ENCODE measurements at places on chromosomes 4 and X.

DNA sequence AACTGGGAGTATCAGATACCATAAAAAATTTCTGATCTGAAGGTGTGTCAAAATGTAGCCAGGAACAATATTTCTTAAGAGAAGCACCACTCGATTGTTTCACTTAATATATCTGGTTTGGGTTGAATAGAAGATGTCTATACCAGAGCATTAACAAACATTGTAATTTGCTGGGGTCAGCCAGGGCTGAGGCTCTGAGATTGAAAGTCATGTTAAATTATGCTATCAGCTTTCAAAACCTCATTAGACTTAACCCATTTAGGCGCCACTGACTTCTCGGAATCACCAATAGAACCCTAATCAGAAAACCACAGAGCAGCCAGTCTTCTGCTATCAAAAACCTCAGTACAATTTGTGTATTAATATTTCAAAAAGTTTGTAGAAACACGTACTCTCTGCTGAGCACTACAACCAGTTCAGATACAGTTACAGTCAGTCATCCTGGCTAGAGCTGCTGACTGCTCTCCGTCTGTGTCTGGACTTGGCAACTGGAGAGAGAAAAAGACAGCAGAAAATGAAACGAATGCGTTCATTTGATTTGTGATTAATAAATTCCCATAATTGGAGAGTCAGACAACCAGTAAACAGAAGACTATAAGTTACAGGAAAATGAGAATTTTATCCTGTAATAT, 848.6 kb upstream of the PABPC4L start:
- DNase-seq = no peak

GRCh38 chrX:63765712-63766111, 19.3 kb downstream of the ARHGEF9 start:
- DNase-seq = no peak

DNA sequence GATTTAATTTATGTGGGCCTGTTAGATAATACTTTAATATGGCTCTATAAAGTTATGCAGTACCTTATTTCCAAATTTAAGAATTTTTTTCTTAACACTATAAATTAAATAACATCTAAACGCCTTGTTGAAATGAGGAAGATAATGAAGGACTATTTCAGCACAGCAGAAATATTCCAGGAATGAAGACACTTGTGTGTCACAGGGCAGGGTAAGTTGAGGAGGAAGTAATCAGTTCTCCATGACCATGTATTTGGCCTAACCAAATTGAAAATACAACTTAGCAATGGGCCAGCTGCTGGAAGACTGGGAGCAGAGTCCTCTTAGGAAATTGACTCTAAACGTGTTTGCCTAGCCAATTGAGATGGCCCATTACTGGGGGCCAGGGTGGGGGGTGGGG, 16.9 kb downstream of the CXCL3 start:
- no peak for DNase-seq

GRCh38 chr4:158875026-158875425, 106.2 kb downstream of the FNIP2 start:
- DNase-seq = no peak

DNA sequence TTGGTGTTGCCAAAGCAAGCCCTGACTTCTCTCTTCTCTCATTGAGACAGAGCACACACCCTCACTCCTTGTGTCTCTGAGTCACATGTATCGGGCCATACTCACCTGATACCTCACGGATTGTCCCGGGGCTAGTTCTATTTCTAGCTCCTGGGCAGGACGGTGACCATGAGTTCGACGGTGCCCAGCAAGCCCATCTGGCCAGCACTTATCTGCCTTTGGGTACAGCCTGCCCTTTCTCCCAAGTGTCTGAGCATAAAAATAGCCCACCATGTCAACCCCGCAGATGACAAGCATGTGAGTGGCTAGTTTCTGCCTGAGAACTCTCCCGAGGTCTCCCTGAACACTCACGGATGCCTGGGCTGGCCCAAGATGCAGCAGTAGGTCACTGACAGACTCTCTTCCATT, 158.5 kb downstream of the DHRSX start:
- DNase-seq = no peak

GRCh38 chrX:51608126-51608525, 10.6 kb downstream of the CENPVL3 start:
- no peak for DNase-seq

- DNase-seq = no peak
Observed at GRCh38 chrX:72554448-72555140, 18.0 kb downstream of the HDAC8 start.

DNA sequence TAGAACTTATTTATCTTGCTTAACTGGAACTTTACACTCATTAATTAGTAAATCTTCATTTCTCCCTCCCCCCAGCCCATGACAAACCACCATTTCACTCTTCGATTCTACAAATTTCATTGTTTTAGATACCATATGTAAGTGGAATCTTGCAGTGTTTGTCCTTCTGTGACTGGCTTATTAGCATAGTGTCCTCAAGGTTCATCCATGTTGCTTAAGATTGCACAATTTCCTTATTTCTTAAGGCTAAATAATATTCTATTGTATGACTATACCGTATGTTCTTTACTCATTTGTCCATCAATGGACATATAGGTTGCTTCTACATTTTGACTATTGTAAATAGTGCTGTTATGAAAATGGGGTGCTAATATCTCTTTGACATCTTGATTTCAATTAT, 24.5 kb upstream of the RNF212 start:
- no peak for DNase-seq

- DNase-seq = peak; percentile 14
Observed at GRCh38 chrX:2500803-2501558, at the start of the genes DHRSX and ZBED1. DHRSX (minus strand) TSS chrX:2500976; CDS start chrX:2500925, 51 bp downstream. ZBED1 (minus strand) TSS chrX:2500976; CDS start chrX:2490719, 10,257 bp downstream.

DNA sequence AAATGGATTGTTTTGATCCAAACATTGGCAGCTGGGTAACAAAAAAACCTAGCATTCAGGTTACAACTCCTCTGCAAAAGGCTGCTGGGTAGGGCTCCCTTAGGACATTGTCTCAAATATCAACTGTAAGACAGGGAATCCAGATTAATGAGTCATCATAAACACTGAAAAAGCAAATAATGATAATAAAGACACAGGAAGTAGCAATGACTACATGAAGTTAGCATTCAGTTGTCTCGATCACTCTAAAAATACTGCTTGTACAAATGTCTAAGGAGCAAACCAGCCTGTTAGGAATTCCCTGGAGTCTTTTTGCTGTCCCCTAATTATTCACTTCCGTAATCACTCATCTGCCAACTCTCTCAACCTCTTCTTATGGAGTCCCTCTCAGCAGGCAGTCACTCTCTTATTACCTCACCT, 259.2 kb downstream of the GPC3 start:
- DNase-seq = no peak

DNA sequence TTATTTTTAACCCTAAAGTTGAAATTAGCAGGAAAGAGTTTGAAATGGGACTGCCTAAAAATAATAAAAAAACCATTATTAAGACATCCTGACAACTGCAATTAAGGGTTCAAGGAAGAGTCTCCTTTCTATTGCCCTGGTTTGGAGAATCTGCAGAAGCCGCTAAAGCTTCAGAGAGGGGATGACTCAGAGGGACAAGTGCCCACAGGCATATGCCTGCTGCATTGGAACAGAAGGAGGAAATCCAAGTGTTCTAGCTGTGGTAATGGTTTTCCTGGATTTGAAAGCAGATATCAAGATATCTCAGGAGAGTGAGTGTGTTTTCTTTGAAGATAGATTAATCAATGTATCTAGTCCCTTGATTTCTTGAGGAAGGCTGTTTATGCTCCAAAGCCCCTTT, 235.1 kb upstream of the TAPT1 start:
- no peak for DNase-seq

DNA sequence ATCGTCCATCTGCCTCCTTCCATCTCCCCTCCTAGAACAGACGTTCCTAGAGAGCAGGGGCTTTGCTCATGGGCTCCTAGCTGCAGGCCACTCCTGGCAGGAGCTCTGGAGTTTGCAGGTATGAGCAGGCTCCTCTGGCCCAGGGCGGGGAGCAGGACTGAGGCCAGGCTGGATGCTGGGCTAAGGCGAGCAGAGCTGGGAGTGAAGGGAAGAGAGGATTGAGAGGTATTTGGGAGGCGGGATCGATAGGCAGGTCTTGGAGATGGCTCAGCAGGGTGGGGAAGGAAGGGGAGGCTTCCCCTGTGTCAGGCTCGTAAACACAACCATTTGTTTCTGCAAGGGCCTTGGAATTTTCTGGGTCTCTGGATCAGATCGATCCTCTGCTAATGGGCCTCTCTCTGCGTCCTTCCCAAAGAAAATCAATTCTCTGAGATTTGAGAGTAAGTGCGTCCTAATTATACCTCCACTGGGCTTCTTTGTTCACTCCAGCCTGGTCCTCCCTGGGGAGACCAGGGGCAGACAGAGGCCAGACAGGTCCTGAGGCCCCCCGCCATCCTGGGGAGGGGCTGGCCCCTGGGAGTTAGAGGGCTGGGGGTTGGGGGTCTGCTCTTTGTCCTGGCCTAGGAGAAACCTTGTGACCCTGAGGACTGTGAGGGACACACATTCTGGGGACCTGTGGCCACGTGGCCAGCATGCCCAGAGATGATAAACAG, 94.8 kb upstream of the PSAPL1 start:
- DNase-seq = no peak

DNA sequence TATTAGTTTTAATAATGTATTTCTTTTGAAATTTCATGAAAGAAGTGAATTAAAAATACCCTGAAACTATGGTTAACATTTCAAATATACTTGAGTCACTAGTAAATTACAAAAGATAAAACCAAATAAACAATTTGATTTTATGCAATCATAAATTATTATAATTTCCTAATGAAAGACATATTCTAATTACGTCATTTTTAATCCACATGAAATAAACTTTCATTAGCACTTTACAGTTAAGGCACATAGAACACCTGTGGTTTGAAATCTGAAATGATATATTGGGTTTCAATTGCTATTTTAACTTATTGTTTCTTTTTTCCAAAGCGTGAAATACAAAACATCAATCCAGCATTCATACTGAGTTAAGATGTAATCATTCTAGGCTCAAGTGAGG, 1492.5 kb upstream of the PABPC4L start:
- no peak for DNase-seq

GRCh38 chr4:87409420-87409939, 12.9 kb upstream of the NUDT9 start:
- DNase-seq = no peak

DNA sequence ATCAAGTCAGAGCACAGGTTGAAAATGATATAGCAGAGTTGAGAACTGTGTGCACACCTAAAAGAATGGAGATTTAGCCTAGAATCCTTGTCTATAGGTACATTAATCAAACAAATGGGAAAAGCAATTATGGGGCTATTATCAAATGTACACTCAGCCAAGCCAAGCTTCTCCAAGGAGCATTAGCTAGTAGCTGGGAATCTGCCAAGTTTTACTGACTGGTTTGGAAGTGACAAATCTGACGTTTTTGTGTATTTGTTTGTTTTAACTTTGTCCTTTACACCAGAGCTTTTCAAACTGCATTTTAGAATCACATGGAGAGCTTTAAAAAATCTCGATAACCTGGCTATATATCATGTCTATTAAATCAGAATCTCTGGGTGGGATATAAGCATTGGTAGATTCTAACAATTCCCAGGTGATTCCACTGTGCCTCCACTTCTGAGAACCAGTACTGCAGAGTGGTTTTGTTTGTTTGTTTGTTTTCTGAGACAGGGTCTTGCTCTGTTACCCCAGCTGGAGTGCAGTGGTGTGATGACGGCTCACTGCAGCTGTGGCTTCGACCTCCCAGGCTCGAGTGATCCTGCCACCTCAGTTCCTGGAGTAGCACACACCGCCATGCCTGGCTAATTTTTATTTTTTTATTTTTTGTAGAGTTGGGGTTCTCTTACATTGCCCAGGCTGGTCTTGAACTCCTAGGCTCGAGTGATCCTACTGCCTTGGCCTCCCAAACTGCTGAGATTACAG, 279.8 kb downstream of the UNC5C start:
- DNase-seq = no peak

DNA sequence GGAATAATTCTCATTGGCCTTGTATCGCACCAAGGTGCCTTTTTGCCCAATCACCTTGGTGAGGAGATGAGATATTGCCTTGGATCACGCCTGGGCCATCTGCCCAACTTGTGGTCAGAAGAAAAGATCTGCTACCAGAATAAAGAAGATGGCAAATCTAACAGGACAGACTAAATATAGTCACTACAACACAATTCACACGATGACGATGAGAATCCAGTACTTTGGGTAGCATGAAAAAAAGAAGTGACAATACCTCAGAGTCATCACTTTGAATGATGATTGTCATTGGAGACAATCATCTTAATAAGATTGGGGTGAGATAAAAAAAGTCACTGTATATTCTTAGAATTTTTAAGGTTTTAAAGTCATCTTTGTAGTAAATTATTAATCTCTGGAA, 7.3 kb upstream of the MSL3 start:
- DNase-seq = no peak

DNA sequence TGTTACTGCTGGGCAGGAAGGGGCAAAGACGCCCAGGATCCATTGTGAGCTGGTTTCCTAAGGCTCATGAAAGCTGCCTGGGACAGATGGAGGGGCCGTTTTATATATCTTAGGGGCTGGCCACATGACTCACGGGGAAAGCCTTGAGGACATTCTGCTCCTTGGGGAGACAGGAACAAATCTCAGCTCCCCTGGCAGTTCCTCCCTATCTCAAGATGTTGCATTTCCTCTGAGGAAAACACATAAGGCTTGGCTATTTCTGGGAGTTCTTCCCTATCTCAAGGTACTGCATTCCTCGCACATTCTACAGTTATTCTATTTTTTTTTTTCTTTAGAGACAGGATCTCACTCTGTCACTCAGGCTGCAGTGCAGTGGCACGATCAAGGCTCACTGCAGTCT, 804.6 kb upstream of the TENM3 start:
- no peak for DNase-seq

GRCh38 chr4:180169394-180169793, 2073.8 kb upstream of the TENM3 start:
- DNase-seq = no peak

DNA sequence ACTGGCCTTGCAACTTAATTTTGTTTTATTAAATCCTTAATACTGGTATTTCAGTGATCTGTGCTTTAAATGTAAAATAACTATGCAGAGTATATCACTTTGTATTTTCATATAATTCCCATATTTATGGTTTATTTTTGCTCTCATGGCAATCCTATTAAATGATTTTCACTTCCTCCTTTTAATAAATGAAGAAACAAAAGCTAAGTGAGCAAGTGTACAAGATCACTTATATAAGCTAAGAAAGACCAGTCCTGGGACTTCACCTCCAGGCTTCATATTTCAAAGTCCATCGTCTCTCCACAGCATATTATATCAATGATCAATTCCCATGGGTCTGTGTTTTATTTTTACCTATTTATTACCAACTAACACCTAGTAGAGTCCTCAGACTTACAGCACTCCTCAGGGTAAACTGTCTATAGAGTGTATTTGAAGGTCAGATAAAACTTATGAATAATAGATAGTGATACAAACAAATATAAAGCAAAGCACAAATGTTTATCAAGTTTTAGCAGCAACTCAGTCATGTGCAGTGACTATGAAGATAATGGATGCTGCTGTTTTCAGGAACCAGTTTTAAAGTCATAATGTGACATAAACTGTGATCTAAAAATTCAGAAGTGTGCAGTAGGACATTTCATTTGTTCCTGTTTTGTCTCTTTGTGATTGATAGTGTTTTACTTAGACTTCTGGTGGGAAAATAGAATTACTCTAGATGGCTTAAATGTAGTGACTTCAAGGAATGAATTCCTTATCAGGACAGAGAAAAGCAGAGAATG, 56.8 kb downstream of the ARHGAP24 start:
- DNase-seq = no peak

GRCh38 chr4:133148690-133149363, at the start of gene PCDH10:
PCDH10 (plus strand) TSS chr4:133149294; CDS start chr4:133150141, 847 bp downstream.
- DNase-seq = no peak

GRCh38 chr4:78653655-78654054, 102.1 kb downstream of the ANXA3 start:
- DNase-seq = no peak

GRCh38 chrX:56947699-56948098, 47.6 kb downstream of the SPIN3 start:
- DNase-seq = no peak

Measured in activated T-helper 1 cell treated with anti-CD3 and anti-CD28 coated beads, Interleukin-2, amount 50 U/mL, for 16 hours (primary cell).